Heart right ventricle (tissue), 16 donors: ENCODE measurements at places on chromosomes 16 and 17.

DNA sequence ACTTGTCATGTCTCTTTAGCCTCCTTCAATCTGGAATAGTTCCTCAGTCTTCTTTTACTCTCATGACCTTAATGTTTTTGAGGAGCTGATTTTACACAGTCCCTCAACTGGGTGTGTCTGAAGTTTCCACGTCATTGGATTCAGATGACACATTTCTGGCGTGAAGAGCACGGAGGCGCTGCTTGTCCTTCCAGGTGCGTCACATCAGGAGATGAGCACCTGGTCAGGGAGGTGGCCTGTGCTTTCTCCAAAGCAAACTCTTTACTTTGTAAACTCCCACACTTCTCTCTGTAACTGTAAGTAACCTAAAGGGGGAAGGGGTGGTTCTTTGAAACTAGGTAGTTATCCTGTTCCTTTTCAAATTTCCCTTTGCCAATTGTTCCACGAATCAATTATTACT, 52.5 kb upstream of the MNT start:
- no peaks in the 10 kb centered on the region for H3K27me3 ChIP-seq

GRCh38 chr17:3603119-3603869, 5.9 kb downstream of the TRPV1 start:
- H3K36me3 ChIP-seq: peaks cover 51% of the 10 kb centered on the region
- no peaks in the 10 kb centered on the region for H3K4me1 ChIP-seq
- no peaks in the 10 kb centered on the region for H3K27me3 ChIP-seq
- H3K27ac ChIP-seq: no peak overlapping the region
- H3K4me3 ChIP-seq: no peak overlapping the region

- H3K4me3 ChIP-seq: no peak overlapping the region
- H3K4me1 ChIP-seq: no peaks in the 10 kb centered on the region
- H3K36me3 ChIP-seq: no peaks in the 10 kb centered on the region
- H3K27ac ChIP-seq: no peak overlapping the region
These were observed 20.2 kb downstream of the SYCE1L start for GRCh38 chr16:77219437-77219836.

GRCh38 chr17:57953219-57953618, 2.0 kb downstream of the CUEDC1 start:
- H3K27ac ChIP-seq: peak overlapping the region; percentile 99
- H3K4me1 ChIP-seq: peaks cover 61% of the 10 kb centered on the region
- DNase-seq: no peak
- no peaks in the 10 kb centered on the region for H3K27me3 ChIP-seq
- no peak overlapping the region for H3K4me3 ChIP-seq
- H3K36me3 ChIP-seq: no peaks in the 10 kb centered on the region

DNA sequence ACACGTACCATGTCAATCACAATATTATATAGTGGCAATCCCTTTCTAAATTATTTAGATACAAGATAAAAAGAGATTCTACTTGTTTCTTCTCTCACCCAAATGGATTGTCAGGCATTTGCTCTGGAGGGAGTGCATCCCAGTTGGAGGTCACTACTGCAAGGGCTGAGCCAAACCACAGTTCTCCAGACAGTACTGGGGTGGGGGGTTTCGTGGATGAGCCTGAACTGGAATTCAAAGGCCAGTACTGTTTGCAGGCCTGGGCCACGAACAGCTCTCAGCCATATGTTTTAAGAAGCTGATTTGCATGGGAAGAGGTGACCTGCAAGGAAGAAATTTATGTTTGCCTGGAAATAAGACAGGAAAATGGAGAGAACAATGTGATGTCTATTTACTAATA, 314.9 kb downstream of the PMP22 start:
- H3K36me3 ChIP-seq: no peaks in the 10 kb centered on the region
- no peak for DNase-seq
- no peak overlapping the region for H3K4me3 ChIP-seq
- H3K27me3 ChIP-seq: no peaks in the 10 kb centered on the region
- no peak overlapping the region for H3K27ac ChIP-seq

DNA sequence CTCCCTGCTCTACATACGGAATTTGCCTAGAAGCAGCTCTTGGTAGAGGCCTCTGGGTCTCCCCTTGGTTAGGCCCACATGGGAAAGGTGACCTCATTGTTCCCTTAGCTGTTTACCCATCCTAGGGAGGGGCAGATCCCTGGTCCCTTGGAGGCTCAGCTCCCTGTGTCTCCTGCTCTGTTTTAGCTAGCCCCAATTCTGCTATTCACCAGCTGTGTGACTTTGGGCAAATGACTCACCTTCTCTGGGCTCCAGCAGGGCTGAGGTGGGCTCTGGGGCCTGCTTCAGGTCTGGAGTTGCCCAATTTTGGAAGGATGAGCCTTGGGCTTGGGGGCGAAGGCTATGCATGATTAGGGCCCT, 3.9 kb downstream of the ABCC3 start:
- DNase-seq: no peak
- no peak overlapping the region for H3K27ac ChIP-seq
- H3K4me3 ChIP-seq: no peak overlapping the region
- no peaks in the 10 kb centered on the region for H3K36me3 ChIP-seq
- peaks cover 44% of the 10 kb centered on the region for H3K4me1 ChIP-seq

GRCh38 chr16:57994778-57995177, 5.7 kb downstream of the ZNF319 start:
- H3K36me3 ChIP-seq: peaks cover 18% of the 10 kb centered on the region
- peak; percentile 52 for DNase-seq
- H3K27me3 ChIP-seq: no peaks in the 10 kb centered on the region
- H3K4me1 ChIP-seq: peaks cover 34% of the 10 kb centered on the region
- no peak overlapping the region for H3K27ac ChIP-seq
- H3K4me3 ChIP-seq: no peak overlapping the region
